ENCODE measurements at places on chromosomes 4 and X.

- no peak overlapping the region for H3K27ac ChIP-seq
- no peaks in the 10 kb centered on the region for H3K27me3 ChIP-seq
- peaks cover 14% of the 10 kb centered on the region for H3K4me1 ChIP-seq
- H3K4me3 ChIP-seq = no peak overlapping the region
- H3K36me3 ChIP-seq = peaks cover 3% of the 10 kb centered on the region
Observed at GRCh38 chr4:151665022-151665784, 95.6 kb downstream of the GATB start.

GRCh38 chrX:45591650-45592049 lies 391.0 kb upstream of the DIPK2B start:
- H3K36me3 ChIP-seq = no peaks in the 10 kb centered on the region
- no peak for DNase-seq
- peaks cover 5% of the 10 kb centered on the region for H3K27me3 ChIP-seq

DNA sequence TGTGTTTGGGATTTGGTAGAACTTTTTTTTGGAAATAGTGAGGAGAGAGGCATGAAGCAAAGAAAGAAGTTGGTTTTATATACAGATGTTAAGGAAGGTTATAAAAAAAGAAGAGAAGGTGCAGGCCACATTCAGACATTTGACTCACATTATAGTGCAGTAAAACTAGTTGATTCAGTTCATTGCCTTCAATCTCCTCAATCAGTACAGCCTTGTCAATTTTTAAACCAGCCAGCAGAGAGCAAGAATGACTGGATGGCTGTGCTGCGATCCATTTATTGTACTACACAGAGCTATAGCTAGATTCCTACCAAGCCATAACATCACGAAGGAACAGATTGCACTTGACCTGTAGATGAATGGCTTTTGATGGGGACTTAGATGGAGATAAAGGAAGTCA lies 79.7 kb upstream of the LSM6 start:
- no peak overlapping the region for H3K4me3 ChIP-seq
- H3K36me3 ChIP-seq = no peaks in the 10 kb centered on the region
- H3K27ac ChIP-seq = no peak overlapping the region
- DNase-seq = no peak
- no peaks in the 10 kb centered on the region for H3K4me1 ChIP-seq
- H3K27me3 ChIP-seq = peaks cover 10% of the 10 kb centered on the region

DNA sequence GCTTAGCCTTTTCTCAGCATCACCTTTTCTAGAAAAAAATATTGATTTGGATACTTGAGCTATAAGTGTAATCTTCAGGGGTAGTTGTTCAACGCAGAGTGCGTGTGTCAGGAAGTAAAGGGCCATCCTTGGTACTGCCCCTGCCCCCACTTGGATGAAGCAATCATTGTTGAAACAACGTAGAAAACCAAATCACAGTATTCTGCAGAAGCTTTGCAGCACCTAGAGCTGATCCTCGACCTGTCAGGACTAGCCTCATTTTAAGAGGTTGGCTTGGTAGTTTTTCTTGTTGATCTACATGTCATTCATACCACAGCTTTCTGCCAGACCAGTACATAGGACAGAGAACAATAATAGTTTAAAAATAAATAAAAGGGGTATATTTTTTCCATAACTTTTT lies 65.3 kb upstream of the MYOZ2 start:
- no peak overlapping the region for H3K27ac ChIP-seq
- no peaks in the 10 kb centered on the region for H3K36me3 ChIP-seq

GRCh38 chr4:129543299-129543698 lies 447.3 kb downstream of the C4orf33 start:
- no peaks in the 10 kb centered on the region for H3K27me3 ChIP-seq
- H3K27ac ChIP-seq = no peak overlapping the region
- no peak overlapping the region for H3K4me3 ChIP-seq

DNA sequence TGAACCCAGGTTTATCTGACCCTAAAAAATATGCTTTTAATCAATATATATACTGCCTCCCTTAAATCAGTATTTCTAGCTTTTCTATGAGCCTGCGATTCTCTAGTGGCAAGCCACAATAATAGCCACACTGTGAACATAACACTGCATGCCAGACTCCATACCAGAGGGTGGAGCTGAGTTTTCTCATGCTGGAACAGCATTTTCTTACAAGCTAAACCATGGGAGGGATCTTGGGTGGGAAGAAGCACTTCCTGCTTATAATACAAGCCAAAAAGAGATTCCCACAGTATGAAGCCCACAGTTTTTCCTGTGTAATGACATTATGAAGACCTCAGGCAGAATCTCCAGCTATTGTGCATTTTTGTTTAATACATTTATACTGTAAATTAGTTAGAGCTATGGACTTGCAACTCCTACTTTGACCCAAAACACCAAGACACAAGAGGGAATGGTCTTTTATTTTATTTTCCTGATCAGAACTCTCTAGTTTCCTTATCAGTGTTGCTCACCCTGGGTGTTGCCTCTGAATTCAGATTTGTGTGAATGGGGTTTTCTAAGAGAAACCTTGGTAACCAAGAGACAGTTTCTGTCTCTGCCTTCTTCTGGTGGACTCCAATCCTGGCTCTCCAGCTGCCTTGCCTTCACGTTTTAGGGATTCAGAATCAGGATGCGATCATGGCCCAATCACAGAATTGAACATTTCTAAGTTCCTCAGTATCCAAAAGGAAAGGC lies 74.5 kb upstream of the EOLA2 start:
- no peaks in the 10 kb centered on the region for H3K27me3 ChIP-seq
- no peak overlapping the region for H3K4me3 ChIP-seq
- no peak for DNase-seq
- no peaks in the 10 kb centered on the region for H3K4me1 ChIP-seq

DNA sequence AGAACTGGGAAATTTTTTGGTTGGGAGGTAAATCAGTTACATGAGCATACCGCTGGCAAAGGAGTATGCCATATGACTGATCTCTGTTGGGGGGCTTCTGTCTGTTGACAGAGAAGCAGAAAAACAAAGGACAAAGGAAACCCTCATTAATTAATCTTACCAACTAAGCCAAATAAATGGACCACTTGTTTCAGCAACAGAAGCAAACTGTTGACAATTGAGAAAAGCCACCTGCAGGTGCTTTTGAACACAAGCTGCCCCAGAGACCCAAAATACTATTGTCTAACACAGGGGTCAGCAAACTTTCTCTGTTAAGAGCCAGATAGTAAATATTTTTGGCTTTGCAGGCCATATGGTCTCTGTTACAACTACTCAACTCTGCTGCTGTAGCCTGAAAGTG lies 7.0 kb upstream of the FRYL start:
- no peak for DNase-seq
- H3K27ac ChIP-seq = no peak overlapping the region
- no peaks in the 10 kb centered on the region for H3K27me3 ChIP-seq
- no peak overlapping the region for H3K4me3 ChIP-seq

- H3K27me3 ChIP-seq = peaks cover 5% of the 10 kb centered on the region
- peak overlapping the region; percentile 78 for H3K4me3 ChIP-seq
- peak overlapping the region; percentile 69 for H3K27ac ChIP-seq
- DNase-seq = peak; percentile 36
Observed at GRCh38 chrX:118115953-118116712, 477 bp downstream of the KLHL13 start.

DNA sequence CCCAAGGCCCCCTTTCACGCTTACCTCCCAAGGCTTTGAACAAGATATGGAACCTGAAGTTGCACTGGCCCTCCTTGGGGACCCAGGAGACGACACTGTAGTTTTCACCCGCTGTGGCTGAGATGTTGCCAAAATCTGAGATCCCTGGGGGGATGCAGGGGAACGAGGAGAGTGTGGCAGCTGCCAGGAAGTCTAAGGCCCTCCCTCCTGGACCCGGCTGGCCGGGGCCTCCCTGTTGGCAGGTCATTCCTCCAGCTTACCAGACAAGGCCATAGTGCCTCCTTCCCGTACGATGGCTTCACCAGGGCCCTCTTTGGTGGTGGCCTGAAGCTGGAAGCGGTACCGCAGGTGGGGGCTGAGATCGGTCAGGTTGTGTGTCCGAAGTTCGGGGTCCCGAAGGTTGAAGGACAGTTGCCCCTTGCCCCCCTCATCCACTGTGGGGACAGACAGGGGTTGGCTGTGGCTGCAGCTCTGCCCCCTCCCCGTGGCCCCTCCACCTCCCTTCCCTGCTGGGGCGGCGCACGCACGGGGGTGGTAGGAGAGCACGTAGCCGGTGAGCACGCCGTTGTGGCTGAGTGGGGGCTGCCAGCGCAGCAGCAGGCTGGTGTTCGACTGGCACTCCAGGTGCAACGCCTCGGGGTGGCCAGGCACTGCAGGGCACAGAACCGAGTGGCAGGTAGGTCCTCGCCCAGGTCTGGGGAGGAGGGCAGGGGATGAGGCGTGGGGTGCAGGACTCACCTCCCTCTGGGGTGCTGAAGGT lies 21.2 kb downstream of the L1CAM start:
- no peak overlapping the region for H3K27ac ChIP-seq
- no peaks in the 10 kb centered on the region for H3K4me1 ChIP-seq
- no peaks in the 10 kb centered on the region for H3K27me3 ChIP-seq
- no peaks in the 10 kb centered on the region for H3K36me3 ChIP-seq
- no peak for DNase-seq

DNA sequence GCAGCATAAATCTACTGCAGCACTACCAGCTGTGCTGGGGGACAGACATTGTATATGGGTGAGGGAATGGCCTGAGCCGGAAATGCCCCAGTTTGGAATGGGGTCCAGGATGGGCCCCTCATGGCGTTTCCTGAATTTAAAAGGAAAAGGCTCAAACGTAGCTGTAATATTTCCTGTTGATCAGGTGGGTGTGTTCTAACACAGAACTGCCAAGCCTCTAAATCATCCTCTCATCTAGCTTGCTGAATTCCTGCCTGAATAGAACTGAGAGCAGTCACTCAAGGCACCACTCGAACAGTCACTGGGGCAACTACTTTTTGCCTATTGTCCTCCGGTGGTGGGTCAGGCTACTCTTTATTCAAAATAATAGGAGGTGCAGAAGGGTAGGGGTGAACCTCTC lies 28.7 kb downstream of the ADH6 start:
- H3K36me3 ChIP-seq = no peaks in the 10 kb centered on the region
- no peaks in the 10 kb centered on the region for H3K4me1 ChIP-seq
- no peak for DNase-seq

GRCh38 chr4:117334451-117335188 lies 249.2 kb upstream of the TRAM1L1 start:
- H3K36me3 ChIP-seq = no peaks in the 10 kb centered on the region
- no peaks in the 10 kb centered on the region for H3K27me3 ChIP-seq
- H3K4me3 ChIP-seq = no peak overlapping the region
- no peaks in the 10 kb centered on the region for H3K4me1 ChIP-seq
- H3K27ac ChIP-seq = no peak overlapping the region

DNA sequence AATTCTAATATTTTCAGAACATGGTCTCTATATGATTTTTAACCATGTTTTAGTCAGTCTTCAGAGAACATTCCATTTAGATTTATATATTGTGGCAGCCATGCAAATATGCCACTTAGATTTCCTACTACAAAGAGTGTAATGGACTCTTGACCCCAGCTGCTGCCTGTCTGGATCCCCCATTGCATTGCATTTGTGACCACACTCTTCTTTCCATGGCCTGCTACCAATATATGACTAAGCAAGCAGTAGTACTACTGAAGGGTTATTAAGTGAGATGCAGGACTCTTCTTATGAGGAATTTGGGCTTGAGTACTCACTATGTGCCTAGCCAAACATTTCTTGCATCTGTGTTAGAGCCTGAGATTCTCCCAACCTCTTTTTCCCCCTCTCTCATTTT lies 306.8 kb downstream of the PDHA2 start:
- no peak overlapping the region for H3K4me3 ChIP-seq
- no peak overlapping the region for H3K27ac ChIP-seq
- no peaks in the 10 kb centered on the region for H3K27me3 ChIP-seq
- H3K36me3 ChIP-seq = no peaks in the 10 kb centered on the region

DNA sequence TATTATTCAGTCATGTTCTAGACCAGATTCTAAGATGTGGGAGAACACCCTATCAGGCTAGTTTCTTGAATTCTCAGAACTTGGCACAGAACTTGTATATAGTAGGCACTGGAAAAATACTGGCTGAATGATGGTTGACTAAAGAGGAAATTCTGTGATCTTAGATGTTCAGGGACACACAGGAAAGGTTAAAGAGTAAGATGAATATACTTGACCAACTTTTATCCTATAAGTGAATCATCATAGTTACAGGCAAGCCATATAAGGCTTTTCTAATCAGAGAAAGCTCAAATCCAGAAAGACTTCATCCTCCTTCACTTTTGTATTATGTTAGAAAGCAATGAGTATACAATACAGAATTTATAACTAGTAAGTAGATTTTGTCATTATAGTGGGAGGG lies 53.8 kb downstream of the SEPTIN11 start:
- H3K4me3 ChIP-seq = no peak overlapping the region
- H3K4me1 ChIP-seq = peaks cover 19% of the 10 kb centered on the region
- H3K27ac ChIP-seq = no peak overlapping the region
- no peak for DNase-seq
- peaks cover 28% of the 10 kb centered on the region for H3K36me3 ChIP-seq
- no peaks in the 10 kb centered on the region for H3K27me3 ChIP-seq

Measured in activated naive CD8-positive, alpha-beta T cell treated with anti-CD3 and anti-CD28 coated beads, Interleukin-2, amount 10 ng/mL, durations not matched to agents 7 days and 5 days (primary cell).